ENCODE measurements at places on chromosomes 4 and X.

DNA sequence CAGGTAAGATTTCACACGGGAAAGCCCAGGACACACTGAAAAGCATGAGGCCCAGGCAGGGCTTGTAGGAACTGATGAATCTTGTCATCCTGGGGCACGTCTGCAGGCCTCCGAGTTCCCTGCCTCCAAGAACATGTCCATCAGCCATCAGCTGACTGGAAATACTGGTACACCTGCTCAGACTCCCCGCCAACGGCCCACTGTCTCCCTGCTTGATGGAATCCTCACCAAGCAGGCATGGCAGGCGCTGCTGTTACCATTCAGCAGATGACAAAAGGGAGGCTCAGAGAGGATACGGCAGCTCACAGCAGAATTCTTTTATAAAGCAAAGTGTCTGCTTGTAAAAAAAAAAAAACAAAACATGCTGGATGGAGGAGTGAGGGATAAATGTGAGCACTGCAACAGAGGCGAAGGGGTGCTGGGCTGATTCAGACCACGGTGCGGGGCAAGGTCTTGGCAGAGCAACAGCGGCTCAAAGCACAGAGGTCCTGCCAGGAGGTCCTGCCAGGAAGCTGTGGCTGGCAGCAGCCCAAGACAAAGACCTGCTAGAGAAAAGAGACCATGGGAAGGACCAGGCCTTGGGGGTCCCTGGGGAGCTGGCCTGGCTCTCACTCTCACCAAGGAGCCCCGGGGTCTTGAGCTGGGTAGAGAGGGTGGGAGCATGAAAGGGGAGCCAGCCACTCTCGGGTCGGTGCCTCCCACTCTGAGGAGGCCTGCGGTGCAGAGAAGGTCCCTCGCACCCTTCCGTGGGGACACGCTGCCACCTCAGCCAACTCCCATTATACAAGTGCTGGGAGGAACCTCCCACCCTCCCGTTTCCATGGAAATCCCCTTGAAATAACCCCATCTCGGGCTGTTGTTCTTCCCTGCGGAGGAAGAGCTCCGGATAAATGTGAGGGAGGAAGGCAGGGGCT is 25.6 kb downstream of the PPP2R2C start:
- DNase-seq, result no peak

- no peak for DNase-seq
Measured at GRCh38 chr4:103567591-103567990, 152.2 kb downstream of the TACR3 start.

DNA sequence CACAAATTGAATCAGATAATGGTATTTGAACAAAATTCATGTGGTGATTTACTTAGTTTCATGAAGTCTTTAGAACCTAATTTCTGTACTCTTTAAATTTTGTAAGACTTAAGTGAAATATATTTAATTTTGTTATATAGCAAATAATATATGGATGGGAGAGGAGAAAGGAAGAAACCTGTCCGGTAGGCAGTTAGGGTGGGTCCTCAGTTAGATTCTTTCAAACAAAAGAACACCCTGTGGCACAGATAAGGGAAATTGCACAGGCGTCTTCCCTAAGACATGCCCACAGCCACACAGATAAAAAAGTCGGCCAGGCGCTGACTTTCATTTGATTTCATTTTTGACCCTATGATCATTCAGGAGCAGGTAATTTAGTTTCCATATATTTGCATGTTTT is 25.1 kb upstream of the CTSO start:
- DNase-seq, result no peak

DNA sequence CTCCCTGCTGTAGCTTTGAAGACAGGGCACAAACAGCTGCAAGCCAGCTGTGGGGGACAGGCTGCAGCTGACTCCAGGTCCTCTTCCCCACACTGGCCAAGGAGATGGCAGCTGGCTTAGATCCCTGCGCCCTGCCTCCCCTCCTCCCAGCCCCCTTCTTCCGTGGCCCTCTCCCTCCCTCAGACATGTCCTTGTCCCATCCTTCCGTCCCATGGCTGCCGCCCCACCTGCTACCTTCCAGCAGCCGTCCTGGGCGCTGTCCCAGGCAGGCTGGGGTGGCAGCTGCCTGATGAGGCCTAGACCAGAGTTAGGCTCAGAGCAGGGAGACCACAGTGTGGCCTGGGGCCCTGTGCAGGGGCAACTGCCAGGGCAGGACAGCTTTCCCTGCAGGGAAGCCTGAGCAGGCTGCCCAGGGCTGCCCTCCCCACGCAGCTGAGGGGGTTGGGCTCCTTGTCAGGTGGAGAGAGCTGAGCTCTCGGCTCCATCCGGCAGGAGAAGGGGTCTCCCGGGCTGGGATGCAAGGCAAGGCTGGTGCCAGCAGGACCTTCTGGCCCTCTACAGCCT is 3.3 kb upstream of the BGN start:
- no peak for DNase-seq

GRCh38 chrX:4935846-4936245 is 1222.4 kb upstream of the PRKX start:
- DNase-seq, result no peak

- DNase-seq, result no peak
Measured at GRCh38 chr4:65510976-65511375, 159.3 kb downstream of the EPHA5 start.

GRCh38 chr4:77917601-77918000 is 55.0 kb downstream of the MRPL1 start:
- no peak for DNase-seq

- DNase-seq, result no peak
Measured at GRCh38 chrX:69311936-69312670, 146.8 kb upstream of the PJA1 start.

- DNase-seq, result no peak
Measured at GRCh38 chr4:75565481-75565880, 9.6 kb downstream of the ODAPH start.

DNA sequence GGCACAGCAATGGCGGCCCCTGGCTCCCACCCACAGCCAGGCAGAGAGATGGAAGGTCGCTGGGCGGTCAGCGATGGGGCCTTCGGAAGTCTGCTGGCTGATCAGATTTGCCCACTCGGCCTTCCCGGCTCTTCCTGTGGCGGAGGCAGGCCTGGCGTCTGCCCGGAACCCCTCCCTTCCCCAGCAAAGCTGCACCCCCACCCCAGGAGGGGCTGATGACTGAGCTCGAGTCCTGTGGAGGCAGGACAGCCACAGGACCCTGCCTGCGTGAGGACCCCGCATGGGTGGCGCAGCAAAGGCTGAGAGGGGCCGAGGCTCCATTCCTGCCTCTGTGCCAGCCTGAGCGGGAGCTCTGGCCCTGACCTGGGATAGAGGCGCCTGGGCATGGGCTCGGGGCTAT is 34.8 kb downstream of the TACC3 start:
- DNase-seq, result no peak

DNA sequence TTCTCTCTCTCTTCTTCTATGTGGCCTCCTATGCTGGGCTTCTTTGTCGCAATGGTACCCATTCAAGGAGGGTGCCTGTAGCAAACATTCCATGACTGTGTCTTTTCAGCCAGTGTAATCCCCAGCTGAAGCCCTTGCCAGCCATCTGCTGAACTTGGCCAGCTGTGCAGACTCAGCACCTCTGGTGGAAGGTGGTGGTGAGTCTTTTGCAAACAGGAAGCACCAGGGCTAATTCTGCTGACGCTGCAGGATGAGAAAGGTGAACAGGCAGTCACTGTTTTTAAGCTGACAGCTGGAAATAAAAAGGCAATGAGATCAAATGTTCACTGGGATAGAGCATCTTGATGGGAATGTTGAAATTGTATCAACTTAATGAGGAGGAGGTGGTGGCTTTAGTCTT is 298.7 kb upstream of the CLNK start:
- DNase-seq, result no peak

- DNase-seq, result peak; percentile 50
Measured at GRCh38 chrX:39816871-39817731, 280.7 kb downstream of the BCOR start.

DNA sequence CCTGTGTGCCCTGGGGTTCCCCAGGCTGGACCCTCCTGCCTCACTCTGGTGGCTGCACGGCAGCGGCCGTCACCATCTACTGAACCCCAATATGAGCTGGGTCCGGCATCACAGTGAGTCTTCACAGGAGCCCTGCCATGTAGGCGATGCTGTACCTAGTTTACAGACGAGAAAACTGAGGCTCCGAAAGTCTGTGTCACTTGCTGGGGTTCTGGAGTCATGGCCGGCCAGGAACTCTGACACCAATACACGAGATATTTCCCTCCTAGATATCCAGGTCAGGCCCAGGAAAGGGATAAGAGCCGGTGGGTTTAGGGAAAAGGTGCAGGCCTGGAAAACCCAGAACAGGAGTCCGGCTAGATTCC is 74.4 kb downstream of the HTRA3 start:
- no peak for DNase-seq

- no peak for DNase-seq
Measured at GRCh38 chrX:20130357-20130756, 11.3 kb downstream of the EIF1AX start.

All from H1 (cell line).